ENCODE measurements at places on chromosomes 2 and 18.

- no peak for DNase-seq
These were observed 147.8 kb downstream of the TMEM18 start for GRCh38 chr2:529424-529823.

DNA sequence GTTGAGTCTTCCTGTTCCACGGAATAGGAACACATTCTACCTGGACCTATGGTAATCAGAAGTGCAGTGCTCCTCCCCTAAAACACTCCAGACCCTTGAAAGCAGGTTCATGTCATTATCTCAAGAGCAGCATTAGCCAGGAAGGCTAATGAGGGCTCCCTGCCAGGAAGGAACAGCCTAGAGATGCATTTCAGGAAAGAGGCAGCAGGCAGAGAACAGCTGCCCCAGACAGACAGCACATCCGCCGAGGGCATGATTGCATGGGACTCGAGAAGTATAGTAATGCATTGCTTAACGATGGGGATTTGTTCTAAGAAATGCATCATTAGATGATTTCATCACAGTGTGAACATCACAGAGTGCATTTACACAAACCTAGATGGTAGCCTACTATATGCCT lies 171.5 kb downstream of the ALK start:
- DNase-seq = no peak

GRCh38 chr2:5057891-5058351 lies 634.3 kb upstream of the SOX11 start:
- DNase-seq = no peak

- no peak for DNase-seq
These were observed 111.1 kb downstream of the KLHL14 start for GRCh38 chr18:32661486-32662299.

DNA sequence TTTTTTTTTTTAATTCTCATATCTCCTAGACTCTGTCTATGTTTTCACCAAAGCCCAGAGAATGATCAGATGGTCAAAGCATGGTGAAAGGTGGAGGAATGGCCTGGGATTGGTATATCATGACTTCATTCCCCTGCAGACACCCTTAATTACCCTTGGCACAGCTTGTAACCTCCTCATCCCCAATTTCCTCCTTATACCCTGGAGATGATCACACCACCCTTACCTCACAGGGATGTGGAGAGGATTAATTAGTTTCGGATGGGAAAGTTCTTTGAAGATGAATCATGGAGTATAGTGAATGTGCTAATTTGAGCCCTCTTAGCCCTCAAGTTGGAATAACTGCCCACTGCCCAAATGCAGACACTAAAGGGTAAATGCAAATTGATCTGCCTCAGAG lies 138.0 kb upstream of the LYPD6 start:
- DNase-seq = no peak

- DNase-seq = no peak
These were observed 260.9 kb downstream of the RAD51AP2 start for GRCh38 chr2:17257189-17257909.

GRCh38 chr18:38923126-38923525 lies 1357.5 kb upstream of the CELF4 start:
- DNase-seq = no peak

GRCh38 chr2:4291430-4291829 lies 588.1 kb downstream of the DCDC2C start:
- no peak for DNase-seq

- no peak for DNase-seq
These were observed 3.0 kb downstream of the VAPA start for GRCh38 chr18:9916808-9917207.

DNA sequence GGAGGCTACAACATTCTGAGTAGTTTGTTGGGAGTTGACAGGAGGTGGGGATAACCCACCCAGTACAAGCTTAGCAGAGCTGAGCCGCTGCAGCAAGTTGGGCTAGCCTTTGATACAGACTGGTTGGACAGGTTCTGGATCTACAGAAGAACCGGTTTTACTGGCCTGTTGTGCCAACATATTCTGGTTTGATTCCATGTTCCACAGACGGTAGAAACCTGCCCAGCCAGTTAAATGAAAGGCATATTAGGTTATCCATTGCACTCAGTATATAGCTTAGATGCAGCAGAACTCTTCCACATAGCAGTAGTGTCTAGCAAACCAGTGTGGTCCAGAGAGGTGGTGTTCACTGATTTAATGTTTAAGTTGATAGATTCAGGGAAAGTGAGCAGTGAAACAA lies 19.3 kb upstream of the RBBP8 start:
- DNase-seq = no peak

DNA sequence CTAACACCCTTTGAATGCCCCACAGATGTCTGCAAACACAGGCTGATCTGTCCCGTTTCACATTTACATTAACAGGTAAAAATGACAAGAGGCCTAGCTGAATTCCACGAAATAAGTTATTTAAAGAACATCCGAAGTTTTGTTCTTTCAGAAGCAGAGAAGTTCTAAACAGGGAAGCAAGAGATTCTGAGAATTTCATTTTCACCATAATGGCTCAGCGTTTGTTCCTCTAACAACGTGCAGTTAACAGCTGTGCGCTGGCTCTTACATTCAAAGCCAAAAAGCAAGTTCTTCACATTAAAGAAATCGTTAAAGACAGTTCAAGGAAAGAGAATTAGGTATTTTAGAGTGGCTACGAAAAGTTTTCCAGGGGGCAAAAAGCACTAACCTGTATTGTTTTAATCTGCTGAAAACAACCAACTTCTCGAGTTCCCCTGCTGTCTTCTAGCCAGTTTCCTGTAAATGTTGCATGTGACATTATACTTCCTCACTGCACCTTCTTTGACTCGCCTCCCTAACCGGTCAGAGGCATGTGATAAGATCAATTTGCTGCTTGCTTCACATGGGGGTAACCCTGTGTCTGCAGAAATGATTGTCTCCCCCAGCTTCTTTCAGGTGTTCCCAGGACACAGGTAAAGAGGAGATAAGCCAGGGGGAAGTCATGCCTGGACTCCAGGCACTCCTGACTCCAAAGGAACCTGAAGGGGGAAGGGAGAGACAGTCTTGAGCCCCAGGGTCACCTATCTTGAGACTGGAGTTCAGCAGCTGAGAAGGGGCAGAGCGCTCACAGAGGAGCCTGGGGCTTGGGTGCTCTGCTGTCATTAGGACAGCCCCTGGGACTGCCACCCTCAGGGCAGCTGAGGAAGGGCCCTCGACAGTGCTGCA lies 36.8 kb upstream of the WIPF1 start:
- DNase-seq = no peak

GRCh38 chr2:231315896-231316295 lies 79.6 kb upstream of the B3GNT7 start:
- DNase-seq = no peak

DNA sequence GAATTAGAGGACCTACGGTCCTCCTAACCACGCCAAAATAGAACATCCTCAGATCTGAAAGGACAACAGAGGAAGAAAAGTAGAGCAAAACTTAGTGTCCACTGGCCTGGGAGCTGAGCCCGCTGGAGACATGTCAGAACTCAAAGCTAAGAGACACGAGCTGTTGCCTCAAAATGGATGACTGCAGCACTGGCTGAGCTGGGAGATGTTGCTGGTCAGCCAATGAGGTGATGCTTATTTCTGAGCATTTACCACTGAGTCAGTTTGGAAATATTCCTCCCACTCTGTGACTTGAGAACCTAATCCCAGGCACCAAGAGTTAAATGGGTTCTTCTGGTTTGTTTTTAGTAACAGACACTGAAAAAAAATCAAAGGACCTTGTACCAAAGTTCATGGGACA lies 32.6 kb downstream of the FBXO15 start:
- no peak for DNase-seq

- DNase-seq = no peak
These were observed 623.1 kb downstream of the CCDC85A start for GRCh38 chr2:56806924-56807323.

DNA sequence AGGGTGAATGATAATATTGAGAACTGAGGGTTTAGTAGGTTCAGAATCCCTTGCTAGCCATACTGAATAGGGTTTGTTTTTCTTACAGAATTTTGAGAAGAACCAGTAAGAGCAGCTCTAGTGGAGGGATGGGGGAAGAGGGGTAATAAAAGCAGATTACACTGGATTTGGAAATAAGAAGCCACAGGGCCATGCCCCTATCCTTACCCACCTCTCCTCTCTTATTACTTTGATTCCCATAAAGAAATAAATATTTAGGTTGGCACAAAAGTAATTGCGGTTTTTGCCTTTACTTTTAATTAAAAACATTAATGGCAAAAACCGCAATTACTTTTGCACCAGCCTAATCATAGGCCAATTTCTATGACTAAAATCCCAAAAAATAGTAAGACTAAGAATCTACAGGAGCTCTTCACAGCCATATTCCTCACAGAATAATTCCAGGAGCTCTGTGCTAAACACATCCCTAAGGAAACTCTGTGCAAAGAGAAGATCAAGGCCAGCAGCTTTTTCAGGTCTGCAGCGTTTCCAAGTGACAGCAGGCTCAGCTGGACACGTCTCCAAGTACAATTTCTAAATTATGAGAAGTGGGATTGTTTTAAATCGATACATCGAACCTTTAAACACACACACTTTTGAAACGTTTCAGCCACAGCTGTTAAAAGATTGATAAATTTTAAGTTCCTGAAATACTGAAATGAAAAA lies 58.4 kb upstream of the RTN4 start:
- no peak for DNase-seq

GRCh38 chr2:105313877-105314276 lies 15.7 kb downstream of the TGFBRAP1 start:
- no peak for DNase-seq

DNA sequence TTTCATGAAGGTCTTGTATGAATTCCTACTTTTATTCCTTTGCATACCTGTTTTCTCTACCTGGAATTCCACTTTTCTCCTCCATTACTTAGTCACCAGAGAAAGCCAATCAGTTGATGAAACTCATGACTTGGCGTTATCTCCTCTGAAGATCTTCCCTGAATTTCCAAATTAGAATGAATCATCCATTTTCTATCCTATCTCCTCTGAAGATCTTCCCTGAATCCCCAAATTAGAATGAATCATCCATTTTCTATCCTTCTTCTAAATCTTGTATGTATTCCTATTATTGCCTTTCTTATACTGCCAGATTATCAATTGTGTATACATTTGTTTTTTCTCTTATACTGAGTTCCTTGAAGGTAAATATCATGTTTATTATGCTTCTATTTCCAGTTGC lies 440.4 kb downstream of the CCDC85A start:
- DNase-seq = no peak

GRCh38 chr18:69400253-69400975 lies at the start of gene DOK6:
Gene DOK6 (plus strand): TSS chr18:69400888.
- no peak for DNase-seq

GRCh38 chr2:98012561-98012991 lies 16.8 kb upstream of the TMEM131 start:
- peak; percentile 55 for DNase-seq

GRCh38 chr2:9837451-9837850 lies 5.8 kb upstream of the TAF1B start:
- DNase-seq = no peak

- no peak for DNase-seq
These were observed 93.3 kb downstream of the KLHL29 start for GRCh38 chr2:23478087-23478932.

- no peak for DNase-seq
These were observed 2.6 kb downstream of the USP14 start for GRCh38 chr18:160831-161570.

DNA sequence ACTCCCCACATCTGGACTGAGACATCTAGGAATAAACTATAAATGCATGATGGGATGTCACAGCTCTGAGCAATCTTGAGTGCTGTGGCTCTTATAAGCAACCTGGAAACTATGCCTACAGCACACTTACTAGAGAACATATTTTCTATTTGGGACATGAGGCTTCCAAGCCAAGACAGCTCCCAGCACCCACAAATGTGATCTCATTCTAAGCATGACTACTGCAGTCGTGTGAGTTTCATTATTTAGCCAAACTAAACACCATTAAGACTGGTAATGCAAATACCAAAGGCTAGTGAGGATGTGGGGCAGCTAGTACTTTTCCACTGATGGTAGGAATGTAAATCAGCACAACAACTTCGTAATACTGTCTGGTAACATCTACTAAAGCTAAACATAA lies 72.5 kb downstream of the RTTN start:
- no peak for DNase-seq

DNA sequence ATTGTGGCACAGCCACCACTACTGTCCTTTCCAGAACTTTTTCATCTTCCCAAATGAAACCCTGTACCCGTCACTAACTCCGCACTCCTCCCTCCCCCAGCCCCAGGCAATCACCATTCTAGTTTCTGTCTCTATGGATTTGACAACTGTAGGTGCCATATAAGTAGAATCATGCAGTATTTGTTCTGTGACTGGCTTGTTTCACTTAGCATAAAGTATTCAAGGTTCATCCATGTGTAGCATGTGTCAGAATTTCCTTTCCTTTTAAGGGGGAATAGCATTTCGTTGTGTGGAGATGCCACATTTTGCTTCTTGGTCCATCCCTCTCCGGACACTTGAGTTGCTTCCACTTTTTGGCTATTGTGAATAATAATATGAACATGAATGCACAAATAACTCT lies 842 bp upstream of the CKAP2L start:
- no peak for DNase-seq

GRCh38 chr2:229930656-229931055 lies 8.4 kb downstream of the FBXO36 start:
- no peak for DNase-seq

DNA sequence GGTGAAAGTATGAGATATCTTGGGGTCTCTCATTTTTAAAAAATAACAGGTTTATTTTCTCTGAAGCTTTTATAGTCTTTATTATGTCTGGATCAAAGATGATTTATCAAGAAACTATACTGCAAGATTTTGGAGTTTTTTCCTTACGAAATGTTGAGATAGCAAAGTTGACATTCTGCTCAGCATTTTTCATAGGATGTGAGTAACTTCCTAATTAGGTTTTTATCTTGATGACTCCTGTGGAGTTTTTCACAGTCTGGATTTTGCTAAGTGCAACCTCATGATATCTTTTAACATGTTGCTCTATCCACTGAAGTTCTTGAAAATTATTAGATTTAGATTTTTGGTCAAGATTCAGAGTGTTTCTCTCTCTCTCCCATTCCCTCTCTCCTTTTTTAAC lies 17.8 kb downstream of the TCF7L1 start:
- DNase-seq = no peak

GRCh38 chr2:143458258-143459190 lies 329.3 kb downstream of the ARHGAP15 start:
- no peak for DNase-seq

DNA sequence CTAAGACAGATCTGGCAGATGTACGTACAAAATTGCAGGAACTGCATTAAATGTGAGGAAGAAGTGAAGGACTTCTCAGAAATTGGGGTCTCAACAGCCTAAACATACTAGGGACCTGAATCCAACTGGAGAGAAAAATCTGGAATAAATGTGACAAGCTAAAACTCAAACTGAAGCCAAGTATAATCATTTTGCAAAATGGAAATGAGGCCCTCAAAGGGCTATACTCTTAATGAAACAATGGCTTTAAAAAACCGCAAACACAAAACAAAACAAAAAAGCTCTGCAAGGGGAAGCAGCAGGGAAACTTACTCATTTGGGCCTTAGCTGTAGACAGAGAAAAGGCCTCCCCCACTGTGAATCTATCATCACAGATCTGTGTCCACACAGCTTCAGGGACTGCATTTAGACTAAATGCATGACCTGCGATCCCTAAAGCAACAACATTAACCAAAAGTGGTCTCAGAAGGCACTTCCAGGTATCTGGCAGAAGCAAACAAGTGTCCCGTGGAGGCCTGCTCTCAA lies 63.2 kb downstream of the CCBE1 start:
- no peak for DNase-seq

All from stimulated activated CD8-positive, alpha-beta memory T cell treated with anti-CD3 and anti-CD28 coated beads, Interleukin-7, amount 100 ng/mL, for 48 hours (primary cell).